ENCODE measurements at places on chromosomes 2 and 18.

DNA sequence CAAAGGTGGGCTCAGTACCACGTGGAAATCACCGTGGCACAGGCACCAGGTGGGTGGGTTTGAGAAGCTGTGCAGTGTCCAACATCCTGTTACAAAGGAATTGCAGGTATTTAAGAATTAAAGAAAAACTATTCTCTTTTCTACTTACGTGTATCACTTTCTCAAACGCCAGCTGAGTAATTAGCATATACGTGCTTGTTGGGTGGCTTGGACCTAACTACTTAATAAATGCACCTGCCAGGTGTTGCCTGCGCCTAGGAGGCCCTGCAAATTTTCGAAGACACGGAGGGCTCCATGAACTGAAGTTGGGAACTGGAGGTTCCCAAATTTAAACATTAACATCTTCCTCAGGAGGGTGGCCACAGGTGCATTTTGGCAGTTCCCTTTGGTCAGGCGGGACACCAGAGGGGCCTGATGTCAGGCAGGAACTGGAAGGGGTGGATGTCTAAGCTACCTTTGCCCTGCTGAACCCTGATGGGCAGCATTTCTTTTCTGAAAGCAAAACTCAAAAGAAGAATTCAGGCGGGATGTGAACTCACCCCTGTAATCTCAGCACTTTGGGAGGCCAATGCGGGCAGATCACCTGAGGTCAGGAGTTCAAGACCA is 84.8 kb downstream of the HS6ST1 start:
- no peak for DNase-seq

DNA sequence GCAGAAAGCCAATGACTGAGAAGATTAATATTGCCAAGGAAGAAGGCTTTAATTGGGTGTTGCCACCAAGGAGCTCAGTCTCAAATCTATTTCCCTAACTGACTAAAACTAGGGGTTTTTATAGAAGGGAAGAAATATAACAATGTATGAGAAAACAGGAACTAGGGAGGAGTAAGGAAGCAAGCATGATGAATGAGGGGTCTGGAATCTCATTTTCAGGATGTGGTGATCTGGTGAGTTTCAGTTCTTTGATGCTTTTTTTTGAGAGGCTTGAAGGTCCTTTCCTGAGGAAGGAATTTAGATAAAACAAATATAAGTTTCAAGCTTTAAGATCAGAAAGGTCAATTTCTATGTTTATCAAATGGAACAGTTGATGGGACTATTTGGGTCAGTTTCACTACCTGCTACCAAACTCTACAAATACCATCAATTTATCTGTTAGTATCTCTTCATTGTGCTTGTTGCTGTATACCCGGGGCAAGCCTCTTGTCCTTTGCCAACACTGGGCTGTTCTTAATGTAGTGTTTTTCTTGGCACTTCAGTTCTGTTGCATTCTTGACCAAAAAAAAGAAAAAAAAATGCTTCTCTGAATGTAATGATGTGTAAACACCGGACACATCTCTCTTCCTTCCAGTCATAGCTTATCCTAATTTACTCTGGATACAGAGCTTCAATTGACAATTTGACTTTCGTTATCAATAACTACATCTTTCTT is 357.0 kb downstream of the GALNT13 start:
- DNase-seq = peak; percentile 19

GRCh38 chr2:96852667-96853066 is 5.1 kb downstream of the ANKRD39 start:
- no peak for DNase-seq

- DNase-seq = no peak
These were observed 137.4 kb downstream of the INHBB start for GRCh38 chr2:120483355-120483754.

GRCh38 chr18:63148449-63149301 is 170.9 kb downstream of the BCL2 start:
- DNase-seq = no peak

Data from Kasumi-1 (cell line).